ENCODE measurements at places on chromosomes 4 and X.

DNA sequence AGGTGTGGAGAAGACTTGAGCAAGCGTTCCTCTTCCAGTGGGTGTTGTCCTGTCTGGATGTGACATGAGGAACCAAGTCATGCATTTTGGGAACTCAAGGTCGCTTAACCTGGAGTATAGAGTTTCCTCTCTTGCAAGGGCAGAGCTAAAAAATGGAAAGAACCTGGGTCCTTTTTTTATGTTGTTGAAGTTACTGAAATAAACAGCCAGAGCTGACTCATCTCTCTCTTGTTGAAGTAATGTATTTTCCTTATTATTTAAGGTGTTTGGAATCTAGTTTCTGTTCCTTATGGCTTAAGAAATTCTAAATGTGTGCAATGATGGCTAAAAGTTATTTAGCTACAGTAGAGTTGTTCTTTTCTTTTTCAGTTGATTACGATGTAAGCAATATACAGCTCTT, 314.5 kb downstream of the CAMK2D start:
- DNase-seq: no peak

GRCh38 chrX:64427281-64427680, 32.0 kb upstream of the MTMR8 start:
- no peak for DNase-seq

DNA sequence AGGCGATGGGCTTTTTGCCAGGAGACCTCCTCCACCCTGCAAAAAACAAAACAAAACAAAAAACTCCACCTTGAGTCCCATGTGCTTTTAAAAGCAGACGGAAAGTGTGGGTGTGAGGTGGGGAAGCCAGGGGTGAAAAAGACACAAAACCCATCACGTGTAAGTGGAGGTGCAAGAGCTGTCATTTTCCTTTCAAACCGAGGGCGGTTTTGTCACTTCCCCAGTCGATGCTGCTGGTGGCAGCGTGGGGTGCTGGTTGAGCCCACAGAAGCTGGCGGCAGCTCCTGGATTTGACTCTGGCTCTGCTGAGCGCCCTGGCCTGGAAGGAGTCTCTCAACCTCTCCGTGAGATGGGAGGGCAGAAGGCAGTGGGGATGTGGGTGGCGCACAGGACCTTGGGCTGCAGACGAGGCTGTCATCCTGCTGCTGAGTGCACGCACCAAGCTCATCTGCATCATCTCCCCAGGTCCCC, 110.0 kb downstream of the PSAPL1 start:
- no peak for DNase-seq

DNA sequence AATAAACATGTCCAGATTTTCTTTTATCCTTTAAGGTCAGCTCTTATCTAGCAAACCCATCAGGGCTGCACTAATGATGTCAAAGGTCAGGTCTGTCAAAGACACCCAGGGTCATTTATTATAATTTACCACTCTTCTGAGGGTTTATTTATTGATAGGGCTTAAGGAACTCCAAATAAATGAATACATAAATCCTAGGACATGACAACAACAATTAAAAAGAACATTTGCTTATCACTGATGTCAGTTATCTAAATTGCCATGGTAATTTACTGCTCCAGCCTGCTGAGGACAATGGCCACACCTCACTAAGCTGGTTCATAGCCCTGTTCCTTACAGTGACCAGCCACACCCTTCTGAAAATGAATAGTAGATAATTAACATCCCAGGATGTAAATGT, 317.1 kb downstream of the UNC5C start:
- no peak for DNase-seq

GRCh38 chr4:40258627-40259026, 61.8 kb downstream of the RHOH start:
- no peak for DNase-seq

GRCh38 chr4:27407616-27408015, 547.0 kb downstream of the STIM2 start:
- no peak for DNase-seq

- DNase-seq: no peak
Observed at GRCh38 chrX:74119016-74119910, 184.7 kb upstream of the ZCCHC13 start.

DNA sequence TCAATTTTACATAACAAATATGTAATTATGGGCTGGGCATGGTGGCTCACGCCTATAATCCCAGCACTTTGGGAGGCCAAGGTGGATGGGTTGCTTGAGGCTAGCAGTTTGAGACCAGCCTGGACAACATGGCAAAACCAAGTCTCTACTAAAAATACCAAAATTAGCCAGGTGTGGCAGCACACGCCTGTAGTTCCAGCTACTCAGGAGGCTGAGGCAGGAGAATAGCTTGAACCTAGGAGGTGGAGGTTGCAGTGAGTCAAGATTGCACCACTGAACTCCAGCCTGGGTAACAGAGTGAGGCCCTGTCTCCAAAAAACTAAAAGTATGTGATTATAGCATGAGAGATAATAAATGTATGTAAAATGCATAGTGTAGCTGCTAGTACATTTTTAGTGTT, 229.0 kb downstream of the PPARGC1A start:
- no peak for DNase-seq

DNA sequence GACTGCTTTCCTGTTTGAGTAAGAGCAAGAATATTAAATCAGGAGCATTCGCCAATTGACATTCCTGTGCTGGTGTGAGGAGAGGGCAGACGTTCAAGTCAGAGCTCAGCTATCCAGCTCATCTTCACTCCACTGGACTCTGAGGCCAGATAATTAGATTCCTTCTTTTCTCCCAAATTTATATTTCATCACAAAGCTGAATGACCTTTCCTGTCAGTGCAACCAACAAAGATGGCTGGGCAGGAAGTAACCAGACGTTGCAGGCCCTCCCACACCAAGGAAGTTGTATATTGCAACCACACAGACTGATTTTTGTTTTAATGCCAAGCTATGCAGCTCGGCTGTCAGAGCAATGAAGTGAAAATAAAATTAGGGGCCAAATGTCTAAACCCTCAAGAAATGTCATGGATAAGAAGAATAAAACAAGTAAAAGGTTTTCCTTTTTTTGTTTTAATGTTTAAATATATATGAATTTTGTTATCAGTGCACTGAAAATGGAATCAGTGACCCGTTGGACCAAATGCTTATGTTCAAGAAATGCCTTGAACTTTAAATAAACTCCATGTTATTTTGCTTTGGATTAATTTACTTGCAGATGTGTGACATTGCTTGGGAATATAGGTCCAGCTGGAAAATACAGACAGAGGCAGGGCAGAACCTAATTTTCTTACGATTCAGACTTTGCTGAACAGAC, 578.9 kb upstream of the FAT1 start:
- DNase-seq: no peak

DNA sequence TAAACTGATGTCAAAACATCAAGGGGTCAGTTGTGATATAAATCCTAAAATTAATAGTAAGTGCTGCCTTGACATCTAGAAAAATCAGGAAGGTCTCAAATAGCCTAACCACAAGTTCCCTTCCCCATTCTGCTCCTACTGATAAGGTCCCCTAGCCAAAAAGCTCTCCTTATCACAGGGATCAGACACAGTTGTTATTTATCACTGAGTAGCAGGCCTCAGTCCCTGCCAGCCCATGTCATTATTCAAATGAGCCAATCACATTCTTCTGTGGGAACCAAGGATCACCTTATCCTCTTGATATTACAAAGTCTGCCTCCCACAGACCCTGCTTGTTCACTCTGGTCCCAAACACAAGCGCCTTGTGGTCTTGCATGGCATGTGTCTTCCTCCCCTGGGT, 23.3 kb upstream of the TMEM255A start:
- no peak for DNase-seq

- DNase-seq: no peak
Observed at GRCh38 chr4:130090427-130090826, 994.5 kb downstream of the C4orf33 start.

- peak; percentile 3 for DNase-seq
Observed at GRCh38 chrX:68732906-68733493, 85.5 kb downstream of the STARD8 start.

DNA sequence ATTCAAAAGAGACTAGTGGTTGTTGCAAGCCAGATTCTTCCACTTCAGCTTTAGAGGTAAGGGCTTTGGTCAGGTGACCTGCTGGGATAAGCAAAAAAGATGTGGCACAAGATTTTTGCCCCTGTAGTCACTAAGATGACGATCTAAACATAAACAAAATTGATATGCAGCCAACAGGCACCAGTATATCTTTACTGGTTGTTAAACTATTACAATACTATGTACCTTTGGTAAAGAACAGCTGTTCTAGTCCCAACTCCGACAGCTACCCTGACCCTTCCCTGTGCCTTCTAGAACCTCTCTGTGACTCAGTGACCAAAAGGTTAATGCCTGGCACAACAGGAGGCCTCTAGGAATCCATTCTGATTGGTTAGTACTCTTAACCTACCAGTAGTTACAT, 59.6 kb downstream of the MGST2 start:
- DNase-seq: no peak

- DNase-seq: no peak
Observed at GRCh38 chr4:236028-236427, 69.2 kb downstream of the ZNF732 start.

DNA sequence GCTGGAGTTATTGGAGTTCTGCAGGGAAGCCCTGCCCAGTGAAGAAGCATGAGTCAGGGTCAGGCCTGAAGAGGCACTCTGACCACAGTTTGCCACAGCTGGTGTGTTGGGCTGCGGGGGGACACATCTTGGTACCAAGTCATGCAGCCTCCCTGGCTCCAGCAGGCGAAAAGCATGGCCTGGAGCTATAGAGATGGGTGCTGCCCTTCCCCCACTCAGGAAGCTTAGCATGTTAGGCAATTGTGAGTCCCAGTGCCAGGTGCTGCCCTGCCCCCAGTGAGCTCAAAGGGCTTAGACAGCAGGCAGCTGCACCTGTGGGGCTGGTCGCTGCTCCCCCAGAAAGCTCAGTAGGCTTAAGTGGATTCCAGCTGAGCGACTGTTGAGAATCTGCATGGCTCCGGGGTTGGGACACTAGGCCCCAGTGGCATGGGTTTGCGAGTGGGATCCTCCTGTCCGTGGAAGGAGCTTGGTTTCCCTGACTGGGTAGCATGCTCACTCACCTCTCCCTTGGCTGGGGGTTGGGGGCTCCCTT, 755.5 kb downstream of the GLUD2 start:
- DNase-seq: no peak

DNA sequence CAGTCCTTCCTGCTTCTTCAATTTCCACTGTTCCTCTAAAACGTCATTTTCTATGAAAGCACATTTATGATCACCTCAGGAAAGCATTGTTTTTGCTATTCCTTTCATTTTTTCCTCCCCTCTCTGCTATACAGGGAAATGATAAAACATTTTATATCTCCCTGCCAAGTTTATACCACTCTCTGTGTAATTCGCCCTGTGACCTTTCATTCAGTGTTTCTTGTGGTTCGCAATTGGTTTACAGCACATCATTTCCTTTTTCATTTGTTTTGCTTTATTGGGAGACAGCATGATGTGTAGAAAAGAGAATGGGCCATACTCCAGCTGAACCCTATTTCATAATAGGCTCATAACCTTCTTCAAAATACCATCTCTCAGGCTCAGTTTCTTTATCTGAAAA, 99.9 kb upstream of the RAPGEF2 start:
- no peak for DNase-seq

DNA sequence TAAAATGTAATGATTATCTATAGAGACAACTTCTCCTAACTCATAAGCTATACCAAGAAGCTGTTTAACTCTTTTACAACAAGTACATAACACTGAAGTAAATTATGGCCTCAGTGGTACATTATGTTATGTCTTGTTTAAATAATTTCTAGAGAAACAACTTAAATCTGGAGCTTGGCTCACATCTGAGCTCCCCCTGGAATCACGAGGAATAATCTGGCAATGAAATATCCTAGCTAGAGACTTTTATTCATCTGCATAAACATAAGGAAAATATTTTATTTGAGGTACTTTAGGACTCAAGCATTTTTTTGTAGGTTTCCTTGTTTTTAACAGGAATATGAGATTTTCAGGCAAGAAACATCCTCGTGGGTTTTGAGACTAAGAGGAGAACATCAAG, 354.7 kb upstream of the SLC7A11 start:
- DNase-seq: no peak

DNA sequence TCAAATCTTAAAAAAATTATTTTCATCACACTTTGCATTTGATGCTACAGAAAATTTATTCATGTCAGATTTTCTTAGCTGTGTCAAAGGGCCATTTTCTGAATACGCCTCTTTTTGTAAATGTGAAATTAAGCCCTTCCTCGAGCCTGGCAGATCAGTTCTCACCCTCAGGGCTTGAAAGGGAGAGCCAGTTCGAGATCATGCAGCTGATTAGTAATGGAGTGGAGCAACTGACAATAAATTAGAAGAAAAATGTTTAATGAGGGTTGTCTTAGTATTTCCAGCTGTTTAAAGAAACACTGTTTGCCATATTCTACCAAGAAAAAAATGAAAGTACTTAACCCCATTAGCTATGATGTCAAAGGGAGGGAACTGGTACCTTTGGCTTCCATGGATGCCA, 28.7 kb downstream of the CC2D2A start:
- no peak for DNase-seq

DNA sequence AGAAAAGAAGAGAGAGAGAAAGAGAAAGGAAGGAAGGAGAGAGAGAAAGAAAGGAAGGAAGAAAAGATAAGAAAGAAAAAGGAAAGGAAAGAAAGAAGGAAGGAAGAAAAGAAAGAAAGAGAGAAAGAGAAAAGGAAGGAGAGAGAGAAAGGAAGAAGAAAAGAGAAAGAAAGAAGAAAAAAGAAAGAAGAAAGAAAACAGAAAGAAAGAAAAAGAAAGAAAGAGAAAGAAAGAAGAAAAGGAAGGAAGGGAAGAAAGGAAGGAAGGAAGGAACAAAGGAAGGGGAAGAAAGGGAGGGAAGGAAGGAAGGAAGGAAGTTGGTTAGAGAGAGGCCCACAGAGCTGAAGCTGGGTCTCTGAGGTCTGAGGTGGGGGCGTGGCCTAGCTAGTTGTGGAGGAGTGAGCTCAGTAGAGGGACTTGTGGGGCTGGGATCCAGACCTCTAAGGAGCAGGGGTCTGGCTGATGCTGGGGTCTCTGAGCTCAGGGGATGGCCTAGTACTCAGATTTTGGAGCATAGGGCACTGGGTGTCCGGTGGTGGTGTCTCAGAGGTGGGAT, 27.1 kb upstream of the PDZD4 start:
- no peak for DNase-seq

- DNase-seq: no peak
Observed at GRCh38 chr4:59570860-59571476, 1629.2 kb upstream of the ADGRL3 start.

DNA sequence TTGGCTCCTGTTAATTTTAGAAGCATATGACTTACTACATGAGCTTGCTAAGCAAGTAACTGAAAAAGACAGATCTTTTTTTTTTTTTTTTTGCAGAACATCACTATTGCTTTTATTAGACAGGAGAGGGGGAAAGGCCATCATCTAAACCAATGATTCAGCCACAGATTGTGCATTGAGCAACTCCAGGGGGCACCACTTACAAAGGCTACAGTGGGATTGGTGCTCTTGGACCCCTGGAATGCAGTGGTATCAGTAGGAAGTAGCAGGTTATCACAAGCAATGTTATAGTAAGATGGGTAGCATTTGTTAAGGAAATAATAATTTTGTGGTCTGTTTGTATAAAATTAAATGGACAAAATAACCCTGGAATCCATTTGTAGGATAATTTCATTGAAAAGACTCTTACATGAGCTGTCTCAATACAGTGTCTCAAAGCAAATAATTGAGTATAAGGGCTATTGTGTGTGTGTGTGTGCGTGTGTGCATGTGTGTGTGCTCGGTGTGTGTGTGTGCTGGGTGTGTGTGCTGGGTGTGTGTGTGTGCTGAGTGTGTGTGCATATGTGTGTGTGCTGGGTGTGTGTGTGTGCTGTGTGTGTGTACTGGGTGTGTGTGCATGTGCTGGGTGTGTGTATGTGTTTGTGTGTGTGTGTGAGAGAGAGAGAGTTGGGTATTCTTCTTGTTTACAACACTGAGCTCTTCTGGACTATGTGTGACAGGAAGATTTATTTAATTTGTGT, 296.3 kb downstream of the PCDH7 start:
- DNase-seq: no peak

All from T47D (cell line).